ENCODE measurements at places on chromosomes 7 and 10.

- DNase-seq = no peak
Measured at GRCh38 chr10:129033790-129034272, 433.2 kb upstream of the MGMT start.

GRCh38 chr7:23011222-23011924 lies 2.6 kb downstream of the HYCC1 start:
- DNase-seq = no peak

DNA sequence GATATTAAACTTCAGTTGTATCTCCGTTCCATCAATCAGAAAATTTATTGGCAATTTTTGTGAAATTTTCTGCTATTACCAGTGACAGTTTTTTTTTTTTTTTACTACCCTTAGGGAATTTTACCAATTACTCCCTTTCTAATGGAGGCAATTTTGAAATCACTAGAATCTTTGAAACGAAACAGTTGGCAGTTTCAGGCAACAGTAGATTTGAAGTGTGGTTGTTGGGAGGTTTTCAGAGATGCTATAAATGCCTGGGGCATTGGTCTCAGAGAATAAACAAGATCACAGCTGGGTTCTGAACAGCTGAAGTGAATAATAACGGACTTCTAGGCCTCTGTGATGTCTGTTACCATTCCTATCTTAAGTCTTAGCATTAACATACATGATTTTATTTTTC lies 535.9 kb upstream of the POT1 start:
- DNase-seq = no peak

- DNase-seq = no peak
Measured at GRCh38 chr10:33252794-33253203, 81.7 kb downstream of the NRP1 start.

DNA sequence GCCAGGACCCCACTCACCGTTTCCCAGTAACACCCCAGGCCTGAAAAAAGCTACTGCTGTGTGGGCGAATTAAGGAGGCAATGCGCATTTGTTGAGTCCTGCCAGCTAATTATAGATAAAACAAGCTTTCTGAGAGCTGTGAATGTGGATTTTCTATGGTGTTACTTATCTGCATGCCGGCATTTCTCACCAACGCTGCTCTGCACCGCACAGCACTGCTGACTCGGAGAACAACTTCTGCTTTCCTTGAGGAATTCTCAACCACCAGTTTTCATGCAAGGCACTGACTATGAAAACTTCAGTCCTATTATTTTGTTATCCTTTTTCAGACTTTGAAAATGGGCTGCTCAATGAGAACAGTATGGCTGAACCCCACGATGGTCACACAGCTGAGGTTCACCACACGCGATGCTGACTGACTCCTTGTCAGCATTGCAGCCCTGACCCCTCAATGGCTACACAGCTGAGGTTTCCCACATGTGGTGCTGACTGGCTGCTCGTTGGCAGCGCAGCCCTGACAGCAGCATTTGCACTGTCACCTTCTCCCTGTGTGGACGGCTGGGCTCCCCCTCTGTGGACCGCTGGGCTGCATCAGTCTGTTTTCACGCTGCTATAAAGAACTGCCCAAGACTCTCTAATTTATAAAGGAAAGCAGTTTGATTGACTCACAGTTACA lies 190.6 kb downstream of the DIP2C start:
- no peak for DNase-seq

GRCh38 chr7:87471473-87471872 lies 4.0 kb downstream of the ABCB4 start:
- DNase-seq = no peak

- DNase-seq = peak; percentile 89
Measured at GRCh38 chr7:35519971-35520809, 174.7 kb downstream of the HERPUD2 start.

GRCh38 chr7:37342688-37343471 lies 105.8 kb downstream of the ELMO1 start:
- no peak for DNase-seq

- DNase-seq = no peak
Measured at GRCh38 chr10:12482587-12482986, 133.2 kb downstream of the CAMK1D start.

DNA sequence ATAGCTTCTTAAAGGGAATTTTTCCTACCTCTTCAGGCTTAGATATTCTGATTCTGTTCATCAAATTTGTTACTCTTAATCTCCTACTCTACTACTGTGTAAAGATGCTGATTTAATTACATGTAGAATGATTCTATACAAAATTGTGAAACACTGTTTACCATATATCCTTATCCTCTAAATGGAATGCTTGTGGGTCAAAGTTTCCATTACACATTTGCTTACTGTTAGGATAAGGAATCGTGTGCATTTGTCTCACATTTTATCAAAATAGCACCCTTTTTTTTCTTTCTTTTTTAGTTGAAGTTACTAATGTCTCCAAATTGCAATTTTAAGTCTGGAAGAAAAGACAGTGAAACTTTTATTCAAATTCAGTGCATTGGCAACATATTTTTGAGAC lies 65.3 kb downstream of the TFEC start:
- no peak for DNase-seq

- no peak for DNase-seq
Measured at GRCh38 chr7:93298671-93299070, 66.5 kb downstream of the VPS50 start.

DNA sequence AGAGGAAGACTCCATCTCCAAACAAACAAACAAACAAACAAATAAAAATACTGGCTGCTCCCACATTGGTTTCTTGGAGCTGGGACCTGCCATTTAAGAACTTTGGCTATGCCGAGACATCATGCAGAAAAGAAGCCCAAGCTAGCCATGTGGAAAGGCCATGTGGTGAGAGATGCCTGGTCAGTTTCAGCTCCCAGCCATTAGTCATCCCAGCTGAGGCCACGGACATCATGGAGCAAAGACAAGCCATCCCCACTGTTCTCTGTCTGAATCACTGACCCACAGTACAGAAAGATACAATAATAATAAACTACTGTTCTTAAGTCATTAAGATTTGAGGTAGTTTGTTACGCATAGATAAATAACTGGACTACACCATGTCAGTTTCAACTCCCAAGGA lies 70.0 kb upstream of the PCBD1 start:
- no peak for DNase-seq

GRCh38 chr7:20412032-20412431 lies 81.3 kb downstream of the ITGB8 start:
- no peak for DNase-seq

DNA sequence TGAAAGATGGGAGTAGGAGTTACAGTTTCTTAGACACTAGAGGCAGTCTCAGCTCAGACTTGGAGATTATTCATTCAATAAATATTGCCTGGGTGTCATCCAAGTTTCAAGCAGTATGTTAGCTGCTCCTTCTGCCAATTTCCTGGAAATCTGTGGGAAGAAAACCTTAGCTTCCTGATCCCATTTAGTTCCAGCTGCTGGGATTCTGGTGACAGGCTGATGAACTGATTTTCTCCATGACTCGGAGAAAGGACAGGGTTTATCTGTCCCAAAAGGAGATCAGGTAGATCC lies 95.8 kb downstream of the CLEC2L start:
- no peak for DNase-seq

DNA sequence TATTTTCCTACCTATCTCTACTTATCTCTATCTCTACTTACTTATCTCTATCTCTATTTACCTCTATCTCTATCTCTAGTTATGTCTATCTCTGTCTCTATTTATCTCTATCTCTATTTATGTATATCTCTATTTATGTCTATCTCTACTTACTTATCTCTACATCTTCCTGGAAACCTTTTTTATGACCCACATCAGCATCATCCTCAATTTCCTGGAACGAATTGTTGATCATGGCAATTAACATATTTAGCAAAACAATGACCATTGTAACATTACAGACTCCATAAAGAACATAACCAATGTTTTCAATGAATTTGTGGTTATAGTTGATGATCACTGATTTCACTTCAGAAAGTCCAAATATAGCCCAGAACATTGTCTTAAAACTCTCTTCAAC lies 18.3 kb downstream of the GIMAP6 start:
- no peak for DNase-seq

DNA sequence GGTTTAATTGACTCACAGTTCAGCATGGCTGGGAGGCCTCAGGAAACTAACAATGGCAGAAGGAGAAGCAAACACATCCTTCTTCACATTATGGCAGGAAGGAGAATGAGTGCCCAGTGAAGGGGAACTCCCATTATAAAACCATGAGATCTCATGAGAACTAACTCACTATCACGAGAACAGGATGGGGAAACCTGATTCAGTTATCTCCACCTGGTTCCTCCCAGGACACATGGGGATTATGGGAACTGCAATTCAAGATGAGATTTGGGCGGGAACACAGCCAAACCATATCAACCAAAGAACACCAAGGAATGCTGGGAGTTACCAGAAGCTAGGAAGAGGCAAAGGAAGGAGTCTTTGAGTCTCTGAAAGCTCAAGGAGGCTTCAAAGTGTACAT lies 94.3 kb downstream of the IPMK start:
- no peak for DNase-seq

DNA sequence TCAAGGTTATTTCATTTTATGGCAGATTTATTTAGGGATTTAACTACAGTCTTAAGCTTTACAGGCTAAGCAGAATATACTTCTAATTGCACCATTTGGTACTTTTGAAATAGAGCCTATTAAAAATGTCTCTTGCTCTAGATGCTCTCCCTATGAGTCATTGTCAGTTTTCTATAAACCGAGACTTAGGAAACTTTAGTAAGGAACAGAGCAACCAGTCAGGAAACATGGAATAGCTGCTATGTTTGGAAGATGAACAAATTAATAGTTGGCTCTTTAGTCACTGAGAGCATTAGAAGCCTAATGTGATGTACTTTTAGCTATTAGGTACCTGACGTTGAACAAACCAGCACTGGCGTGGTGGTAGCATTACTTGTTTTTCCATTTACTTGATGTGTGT lies 35.3 kb downstream of the INPP5F start:
- no peak for DNase-seq

DNA sequence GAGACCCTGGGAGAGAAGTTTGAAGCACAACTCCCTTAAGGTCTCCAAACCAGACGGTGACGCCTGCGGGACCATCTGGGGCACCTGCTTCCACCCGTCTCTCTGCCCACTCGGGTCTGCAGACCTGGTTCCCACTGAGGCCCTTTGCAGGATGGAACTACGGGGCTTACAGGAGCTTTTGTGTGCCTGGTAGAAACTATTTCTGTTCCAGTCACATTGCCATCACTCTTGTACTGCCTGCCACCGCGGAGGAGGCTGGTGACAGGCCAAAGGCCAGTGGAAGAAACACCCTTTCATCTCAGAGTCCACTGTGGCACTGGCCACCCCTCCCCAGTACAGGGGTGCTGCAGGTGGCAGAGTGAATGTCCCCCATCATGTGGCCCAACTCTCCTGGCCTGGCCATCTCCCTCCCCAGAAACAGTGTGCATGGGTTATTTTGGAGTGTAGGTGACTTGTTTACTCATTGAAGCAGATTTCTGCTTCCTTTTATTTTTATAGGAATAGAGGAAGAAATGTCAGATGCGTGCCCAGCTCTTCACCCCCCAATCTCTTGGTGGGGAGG lies 10.8 kb downstream of the SERPINE1 start:
- no peak for DNase-seq

DNA sequence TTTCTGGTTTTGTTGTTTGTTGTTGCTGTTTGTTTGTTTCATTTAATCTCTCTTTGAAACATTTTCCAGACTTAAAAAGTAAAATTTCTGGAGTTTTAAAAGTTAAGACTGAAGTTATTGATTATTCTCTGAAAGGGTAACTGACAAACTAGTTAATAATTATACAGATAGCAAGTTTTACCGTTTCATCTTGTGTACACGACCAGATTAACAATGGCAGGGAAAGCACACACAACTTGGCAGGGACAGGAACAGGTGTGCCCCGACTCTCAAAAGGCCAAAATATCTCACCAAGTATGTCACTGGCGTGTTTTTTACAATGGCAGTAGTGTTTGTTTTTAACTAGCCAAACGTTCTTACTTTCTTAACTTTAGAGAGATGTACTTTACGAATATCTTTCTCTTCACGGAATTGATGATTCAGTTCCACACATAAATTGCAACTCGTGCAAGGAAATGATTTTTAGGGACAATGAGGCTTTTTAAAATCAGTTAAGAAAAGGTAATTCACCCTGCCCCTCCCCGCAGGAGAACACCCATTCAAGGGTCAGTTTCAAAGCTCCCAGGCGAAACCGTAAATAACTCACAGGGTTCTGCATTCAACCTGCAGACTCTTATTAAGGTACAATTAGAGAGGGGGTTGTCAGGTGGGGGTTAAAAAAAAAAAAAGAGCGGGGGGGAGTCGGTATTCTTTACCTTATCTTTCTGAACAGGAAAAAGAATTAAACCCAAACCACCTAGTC lies 3.5 kb downstream of the CTBP2 start:
- DNase-seq = no peak

DNA sequence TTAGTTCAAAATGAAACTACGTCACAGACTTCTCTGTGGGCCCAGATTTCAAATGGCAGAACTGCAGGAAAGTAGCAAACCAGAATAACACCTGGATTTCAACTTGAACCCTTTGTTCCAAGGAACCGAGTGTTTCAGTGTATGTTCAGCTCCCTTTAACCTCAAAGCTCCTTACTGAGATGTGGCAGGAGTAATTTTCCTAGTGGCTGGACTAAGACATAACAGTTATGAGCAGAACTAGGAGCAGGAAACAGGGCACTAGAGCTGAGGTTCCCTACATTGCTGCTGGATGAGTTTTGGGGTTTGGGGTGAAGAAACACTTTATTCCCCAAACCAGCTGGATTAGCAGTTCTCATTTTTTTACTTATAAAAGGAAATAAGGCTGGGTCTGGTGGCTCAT lies 50.1 kb downstream of the NSUN6 start:
- no peak for DNase-seq

DNA sequence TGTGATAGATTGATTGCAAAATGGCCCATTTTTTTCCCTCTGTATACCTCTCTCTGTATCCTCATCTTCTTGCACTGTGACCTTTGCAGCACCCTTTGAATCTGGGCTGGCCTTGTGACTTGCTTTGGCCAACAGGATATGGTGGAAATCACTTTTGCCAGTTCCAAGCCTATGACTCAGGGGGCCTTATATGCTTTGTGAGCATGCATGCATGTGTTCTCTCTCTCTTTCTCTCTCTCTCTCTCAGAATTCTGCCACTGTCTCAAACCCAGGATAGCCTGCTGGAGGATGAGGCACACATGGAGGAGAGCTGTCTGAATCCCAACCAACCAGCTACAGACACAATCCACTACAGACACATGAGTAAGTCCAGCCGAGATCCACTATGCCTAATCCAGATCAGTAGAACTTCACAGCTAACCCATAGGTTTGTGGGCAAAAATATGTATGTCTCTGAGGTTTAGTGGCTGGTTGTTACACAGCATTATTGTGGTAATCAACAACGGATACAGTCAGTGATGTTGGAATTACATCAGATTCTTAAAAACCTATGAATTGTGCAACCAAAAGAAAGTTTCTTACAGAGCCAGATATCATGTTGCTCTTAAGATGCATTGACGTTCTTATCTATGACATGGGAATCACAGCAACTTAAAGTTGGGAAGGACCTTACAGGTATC lies 41.8 kb upstream of the ABCB4 start:
- DNase-seq = no peak
